ENCODE measurements at places on chromosomes 6 and 20.

GRCh38 chr20:36246401-36246800 is 10.1 kb downstream of the AAR2 start:
- no peak for DNase-seq

DNA sequence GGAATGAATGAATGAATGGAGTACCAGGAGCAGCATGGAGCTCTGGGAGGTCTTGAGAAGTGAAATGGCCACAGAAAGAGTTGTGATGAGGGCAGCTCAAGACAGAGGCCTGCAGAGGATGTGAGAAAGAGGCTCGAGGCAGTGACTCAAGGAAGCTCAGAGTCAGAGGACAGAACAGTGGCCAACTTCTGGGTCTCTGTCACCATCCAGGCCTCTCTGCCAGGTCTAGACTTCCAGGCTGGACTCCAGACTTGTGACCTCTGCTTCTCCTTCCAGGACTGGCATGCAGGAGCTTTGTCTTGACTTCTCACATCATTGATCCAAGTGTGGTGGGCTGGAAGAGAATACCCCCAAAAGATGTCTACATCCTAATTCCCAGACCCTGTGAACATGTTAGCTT is 119.8 kb downstream of the TOX2 start:
- DNase-seq: no peak

DNA sequence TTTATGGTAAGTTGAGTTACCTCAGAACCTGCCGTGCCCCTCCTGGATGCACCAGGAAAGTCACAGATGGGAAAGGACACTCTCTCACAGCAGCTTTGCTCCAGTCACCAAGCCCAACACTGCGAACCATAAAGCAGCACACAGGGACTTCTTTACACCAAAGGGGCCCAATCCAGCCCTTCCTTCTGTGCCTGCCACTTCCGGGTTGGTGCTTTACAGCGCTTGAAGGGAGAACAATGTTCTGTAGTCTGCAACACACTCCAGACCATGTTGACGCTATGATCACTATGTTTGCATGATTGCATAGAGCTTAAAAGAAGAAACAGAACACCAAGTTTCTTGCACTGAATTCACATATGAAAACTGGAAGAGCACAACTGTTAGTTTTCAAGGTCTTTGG is 57.1 kb downstream of the SERAC1 start:
- DNase-seq: no peak

- peak; percentile 78 for DNase-seq
Measured at GRCh38 chr6:32192608-32193039, at the start of gene GPSM3. Gene GPSM3 (minus strand): TSS chr6:32192643. CDS start chr6:32192513, 130 bp downstream.

GRCh38 chr6:6546318-6547109 is 42.0 kb upstream of the LY86 start:
- no peak for DNase-seq

DNA sequence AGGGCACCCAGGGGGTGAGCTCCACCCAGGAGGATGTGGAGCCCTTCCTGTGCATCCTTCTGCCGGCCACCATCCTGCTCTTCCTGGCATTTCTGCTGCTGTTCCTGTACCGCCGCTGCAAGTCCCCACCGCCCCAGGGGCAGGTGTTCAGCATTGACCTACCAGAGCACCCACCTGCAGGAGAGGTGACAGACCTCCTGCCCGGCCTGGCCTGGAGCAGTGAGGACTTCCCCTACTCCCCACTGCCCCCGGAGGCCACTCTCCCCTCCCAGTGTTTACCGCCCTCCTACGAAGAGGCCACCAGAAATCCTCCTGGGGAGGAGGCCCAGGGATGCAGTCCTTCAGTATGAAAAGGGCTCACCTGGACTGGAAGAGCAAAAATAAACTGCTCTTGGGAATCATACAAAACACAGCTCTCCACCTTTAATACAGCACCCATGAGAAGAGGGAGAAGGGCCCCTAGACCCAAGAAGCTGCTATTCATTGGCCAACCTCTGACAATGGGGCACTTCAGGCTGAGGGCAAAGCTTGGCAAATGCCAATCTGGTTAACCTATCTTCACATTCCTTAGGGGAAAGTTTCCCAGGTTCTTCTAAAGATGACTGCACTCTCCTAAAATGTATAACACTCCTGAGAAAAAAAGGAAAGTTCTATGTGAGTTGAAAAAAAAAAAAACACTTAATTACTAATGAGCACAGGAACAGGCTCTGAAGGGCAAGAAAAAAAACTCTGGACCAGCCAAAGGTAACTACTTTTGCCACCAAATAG is 5.0 kb downstream of the SMIM28 start:
- no peak for DNase-seq

GRCh38 chr20:41234546-41234945 is 83.0 kb downstream of the ZHX3 start:
- no peak for DNase-seq

GRCh38 chr20:32519381-32519730 is 65.8 kb downstream of the NOL4L start:
- DNase-seq: no peak
